Stimulated activated CD4-positive, alpha-beta T cell treated with anti-CD3 and anti-CD28 coated beads, Interleukin-15, amount 100 ng/mL, for 24 hours (primary cell): ENCODE measurements at places on chromosomes 11 and 22.
A peak's percentile ranks its signal among the peaks of the same experiment; 100 is the strongest.

GRCh38 chr11:72828081-72828567 lies 13.9 kb downstream of the ATG16L2 start:
- no peak for DNase-seq

DNA sequence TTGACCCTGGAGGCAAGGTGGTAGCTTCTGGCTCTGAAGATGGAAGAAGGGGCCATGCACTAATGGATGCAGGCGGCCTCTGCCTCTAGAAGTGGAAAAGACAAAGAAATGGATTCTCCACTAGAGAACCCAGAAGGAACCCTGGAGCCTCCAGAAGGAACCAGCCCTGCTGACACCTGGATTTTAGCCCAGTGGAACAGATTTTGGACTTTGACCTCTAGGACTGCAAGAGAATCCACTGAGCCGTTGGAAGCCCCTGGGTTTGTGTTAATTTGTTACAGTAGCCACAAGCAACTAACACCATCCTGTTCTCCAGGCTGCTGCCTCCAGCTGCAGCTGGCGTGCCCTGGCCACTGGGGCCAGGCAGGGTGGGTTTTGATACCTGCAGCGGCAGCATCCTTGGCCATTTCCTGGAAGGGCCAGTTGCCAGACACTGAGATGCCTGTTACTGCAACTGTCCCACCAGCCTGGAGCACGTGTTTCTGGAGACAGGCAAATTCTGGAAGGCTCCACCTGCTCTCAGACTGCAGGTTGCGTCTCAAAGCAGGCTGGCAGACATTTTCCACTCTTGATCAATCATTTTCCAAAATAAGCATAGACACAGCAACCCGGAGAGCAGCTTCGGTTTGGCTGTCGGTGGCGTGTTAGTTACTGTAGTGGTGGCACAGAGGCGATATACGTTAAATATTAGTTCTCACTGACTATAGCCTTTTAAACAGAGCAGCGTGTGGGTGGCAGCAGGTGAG lies 76.8 kb upstream of the PARVG start:
- DNase-seq: no peak

DNA sequence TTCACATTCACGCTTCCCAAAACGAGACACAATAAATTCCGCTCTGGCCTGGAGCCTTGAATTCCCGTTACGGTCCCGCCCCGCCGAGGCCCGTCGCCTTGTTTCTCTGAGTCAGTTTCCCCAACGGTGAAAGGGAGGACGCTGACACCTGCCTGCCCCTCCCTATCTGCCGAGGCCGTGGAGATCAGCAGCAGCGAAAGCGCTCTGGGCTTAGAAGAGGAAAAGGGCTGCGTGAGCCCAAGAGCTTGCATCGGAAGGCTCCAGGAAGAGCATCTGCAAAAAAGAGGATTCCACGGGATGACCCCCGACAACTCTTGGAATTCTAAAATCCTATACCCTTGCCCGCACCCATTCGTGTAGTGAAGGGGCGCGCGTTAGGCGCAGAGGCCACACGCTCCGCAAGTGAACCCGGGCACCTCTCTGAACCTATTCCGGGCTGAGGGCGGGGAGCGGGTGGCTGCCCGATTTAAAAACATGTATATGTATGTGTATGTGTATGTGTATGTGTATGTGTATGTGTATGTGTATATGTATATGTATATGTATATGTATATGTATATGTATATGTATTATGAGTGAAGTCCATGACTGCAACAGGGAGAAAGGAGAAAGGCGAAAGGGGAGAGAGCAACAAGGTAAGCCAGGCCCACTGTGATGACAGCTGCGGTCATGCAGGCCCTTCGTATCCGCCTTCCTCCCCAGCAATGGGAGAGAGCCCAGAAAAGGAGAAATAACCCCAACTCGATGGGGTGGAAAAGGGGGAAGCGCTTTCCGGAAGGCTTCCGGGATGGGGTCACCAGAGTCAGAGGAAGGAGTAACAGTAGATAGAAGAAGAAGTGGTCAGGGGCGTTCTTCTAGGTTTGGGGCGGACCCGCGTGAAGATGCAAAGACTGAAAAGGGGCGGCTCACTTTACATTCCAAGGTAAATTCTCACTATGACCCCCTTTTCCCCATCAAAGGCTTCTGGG lies 948 bp upstream of the MRTFA start:
- peak; percentile 82 for DNase-seq

DNA sequence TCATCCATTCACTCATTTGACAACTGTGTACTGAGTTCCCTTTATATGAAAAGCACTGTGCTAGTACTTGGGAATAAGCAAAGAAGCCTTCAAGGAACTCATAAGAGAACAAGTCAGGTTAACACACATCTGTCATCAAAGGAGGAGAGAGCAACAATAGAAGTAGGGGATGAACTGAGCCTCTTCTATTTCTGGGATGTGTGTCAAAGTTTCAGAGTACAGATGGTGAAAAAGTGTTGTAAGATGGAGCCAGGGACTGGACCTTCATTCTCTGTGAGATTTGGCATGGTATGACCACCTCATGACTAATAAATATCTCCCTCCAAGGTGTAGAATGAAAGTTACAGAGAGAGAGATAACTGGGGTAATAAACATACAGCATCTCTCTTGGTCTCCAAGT lies 349.8 kb upstream of the PLET1 start:
- DNase-seq: no peak

- DNase-seq: no peak
Measured at GRCh38 chr11:57157624-57158023, 24.1 kb upstream of the LRRC55 start.

- DNase-seq: no peak
Measured at GRCh38 chr22:23415490-23415851, 164.6 kb downstream of the IGLL1 start.

GRCh38 chr22:38477585-38477984 lies 9.7 kb downstream of the KDELR3 start:
- DNase-seq: no peak

- DNase-seq: no peak
Measured at GRCh38 chr11:3139481-3140290, 25.4 kb downstream of the OSBPL5 start.

GRCh38 chr11:10197091-10197490 lies 96.9 kb downstream of the SBF2 start:
- no peak for DNase-seq

DNA sequence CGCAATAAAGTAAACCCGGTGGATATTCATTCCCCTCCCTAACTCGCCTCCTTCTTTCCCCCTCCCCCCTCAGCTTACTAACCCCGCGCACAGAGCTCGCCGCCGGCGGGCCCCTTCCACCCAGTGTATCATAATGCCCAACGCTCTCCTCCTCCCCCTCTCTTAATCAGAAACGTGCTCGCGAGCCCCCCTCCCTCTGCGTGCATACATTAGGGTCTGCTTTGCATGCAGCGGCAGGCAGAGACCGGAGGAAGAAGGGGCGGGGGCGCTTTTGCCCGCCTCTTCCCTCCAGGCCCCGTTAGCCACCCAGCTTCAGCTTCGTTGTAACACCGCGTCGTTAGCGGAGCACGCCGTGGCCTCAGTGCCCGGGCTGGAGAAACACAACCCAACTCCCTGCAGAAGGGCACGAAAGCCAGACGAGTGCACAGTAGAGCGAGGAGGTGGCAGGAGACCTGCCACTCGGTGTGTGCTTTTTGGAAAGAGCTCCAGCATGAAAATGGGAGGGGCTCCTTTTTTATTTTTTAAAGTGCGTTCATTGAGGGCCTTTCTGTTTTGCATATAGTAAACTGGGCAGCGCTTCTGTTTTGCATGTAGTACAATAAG lies 901 bp upstream of the KMT2A start:
- DNase-seq: peak; percentile 77
